ENCODE measurements at places on chromosomes 7 and 10.

GRCh38 chr10:72759584-72759983 is 67.6 kb downstream of the MCU start:
- DNase-seq, result no peak

DNA sequence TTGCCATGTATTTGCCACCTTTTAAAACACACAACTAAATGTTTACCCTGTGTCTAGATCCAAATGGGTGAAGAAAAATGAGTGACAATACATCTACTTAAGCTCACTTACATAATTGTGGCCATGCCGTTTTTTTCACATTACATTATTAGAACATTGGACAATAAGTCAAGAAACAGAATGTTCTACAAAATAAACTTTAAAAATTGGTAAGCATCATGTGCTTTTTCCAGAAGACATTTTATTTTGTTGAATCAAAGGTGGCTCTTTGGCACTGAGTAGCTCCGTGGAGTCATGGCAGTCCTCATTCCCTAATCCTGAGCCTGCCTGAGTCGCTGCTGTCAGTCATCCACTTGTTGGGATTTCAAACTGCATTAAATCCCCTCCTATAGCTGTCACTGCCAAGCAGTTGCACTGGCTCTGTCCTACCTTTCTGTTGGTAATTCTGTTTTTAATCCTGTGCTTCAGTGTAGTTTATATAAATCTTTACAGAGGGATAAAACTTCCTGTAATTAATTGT is 32.3 kb downstream of the CAV1 start:
- DNase-seq, result no peak

- no peak for DNase-seq
These were observed at the start of gene PPP1R9A for GRCh38 chr7:94907026-94907810. Gene PPP1R9A, plus strand, starts transcription at chr7:94907594. Its CDS starts 2,520 bp downstream, at chr7:94910114.

GRCh38 chr10:121791761-121792160 is 136.1 kb downstream of the ATE1 start:
- DNase-seq, result no peak

GRCh38 chr7:93352881-93353280 is 120.7 kb downstream of the VPS50 start:
- DNase-seq, result no peak

DNA sequence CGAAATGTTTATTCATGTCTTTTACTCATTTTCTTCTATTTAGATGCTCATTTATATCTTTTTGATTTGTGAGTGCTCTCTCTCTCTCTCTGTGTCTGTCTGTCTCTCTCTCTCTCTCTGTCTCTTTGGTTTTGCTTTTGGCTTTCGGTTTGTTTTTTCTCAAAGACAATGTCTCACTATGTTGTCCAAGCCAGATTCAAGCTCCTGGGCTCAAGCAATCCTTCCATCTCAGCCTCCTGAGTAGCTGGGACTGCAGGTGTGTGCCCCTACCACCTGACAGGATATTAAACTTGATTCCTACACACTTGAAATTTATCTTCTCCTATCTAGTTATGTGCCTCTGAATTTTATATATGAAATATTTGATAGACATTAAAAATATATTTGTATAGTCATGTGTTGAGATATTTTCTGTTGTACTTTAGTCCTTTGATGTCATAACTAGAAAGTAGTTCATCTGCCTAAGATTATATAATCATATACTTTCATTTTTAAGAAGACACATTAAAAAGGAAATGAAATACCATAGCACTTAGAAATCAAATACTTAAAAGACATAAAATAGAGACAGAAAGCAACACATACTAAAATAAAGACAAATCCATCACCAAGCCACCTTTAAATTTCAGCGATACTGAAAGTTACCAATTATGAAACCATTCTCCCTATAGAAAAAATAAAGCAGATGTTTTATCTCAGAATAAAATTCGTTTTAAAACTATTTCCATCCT is 68.1 kb upstream of the SFMBT2 start:
- DNase-seq, result no peak

DNA sequence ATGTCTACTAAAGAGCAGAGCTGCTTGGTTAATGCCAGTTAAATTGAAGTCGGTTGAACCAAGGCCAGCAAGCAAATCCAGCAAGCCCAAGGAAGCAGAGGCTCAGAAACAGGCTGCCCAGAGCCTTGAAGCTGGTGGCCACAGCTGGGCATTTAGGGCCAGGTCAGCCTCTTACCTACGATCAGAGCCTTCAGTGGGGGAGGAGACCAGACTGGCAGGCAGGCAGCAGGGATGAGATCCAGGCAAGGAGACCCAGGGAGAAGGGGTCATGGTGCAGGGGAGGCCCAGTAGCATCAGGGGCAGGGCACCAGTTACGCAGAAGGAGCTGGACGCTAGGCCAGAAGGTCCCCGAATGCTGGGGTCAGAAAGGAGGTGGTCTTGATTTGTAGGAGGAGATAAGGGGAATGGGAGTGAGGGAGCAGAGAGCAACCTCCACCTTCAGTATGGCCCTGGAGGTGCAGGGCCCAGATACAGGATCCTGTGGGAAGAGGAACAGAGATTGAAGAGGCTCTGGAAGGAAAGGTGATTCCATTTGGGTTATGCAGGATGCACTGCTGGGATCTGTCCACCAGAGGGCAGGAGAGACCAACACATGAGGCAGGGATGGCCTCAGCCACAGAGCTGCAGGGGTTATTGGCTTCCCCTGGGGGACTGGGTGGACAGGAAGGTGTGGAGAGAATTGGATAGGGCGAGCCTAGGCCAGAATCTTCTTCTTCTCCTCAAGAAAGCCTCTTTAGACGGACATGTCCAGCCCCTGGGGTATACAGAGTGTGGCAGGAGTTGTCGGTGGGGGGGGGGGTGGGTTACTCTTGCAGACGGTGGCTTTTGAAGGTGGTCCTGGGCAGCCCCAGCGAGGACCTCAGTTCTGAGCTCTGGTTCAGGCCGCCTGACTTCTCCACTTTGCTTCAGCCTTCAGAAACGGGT is 132.6 kb upstream of the PODXL start:
- peak; percentile 35 for DNase-seq
